Activated T-helper 1 cell treated with anti-CD3 and anti-CD28 coated beads, Interleukin-2, amount 50 U/mL, for 16 hours (primary cell): ENCODE measurements at places on chromosomes 1 and 21.

GRCh38 chr1:174007851-174008250 lies 14.3 kb downstream of the RC3H1 start:
- no peak for DNase-seq

DNA sequence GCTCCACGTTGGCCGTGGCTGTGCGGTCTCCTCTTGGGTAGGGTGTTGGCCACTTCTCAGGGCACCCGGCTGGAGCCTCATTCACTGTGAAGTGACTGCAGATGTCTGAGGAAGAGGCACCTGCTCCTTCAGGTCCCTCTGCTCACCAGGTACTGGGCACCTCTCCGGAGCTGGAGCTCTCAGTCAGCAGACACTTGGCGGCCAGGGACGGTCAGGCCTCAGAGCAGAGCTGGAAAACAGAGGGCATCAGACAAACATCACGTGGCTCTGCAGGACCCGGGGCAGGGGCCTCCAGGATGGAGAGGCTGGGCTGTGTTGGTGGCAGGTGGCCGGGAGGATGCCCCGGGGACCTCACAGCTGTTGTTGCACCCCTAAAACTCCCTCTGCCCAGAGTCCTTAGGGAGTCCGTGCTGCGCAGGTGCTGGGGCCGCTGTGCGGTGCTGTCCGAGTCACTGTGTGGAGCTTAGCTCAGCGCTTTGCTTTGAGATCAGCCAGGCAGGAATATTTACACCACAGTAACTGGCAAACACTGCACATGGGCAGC lies 59.7 kb downstream of the SLX9 start:
- no peak for DNase-seq

DNA sequence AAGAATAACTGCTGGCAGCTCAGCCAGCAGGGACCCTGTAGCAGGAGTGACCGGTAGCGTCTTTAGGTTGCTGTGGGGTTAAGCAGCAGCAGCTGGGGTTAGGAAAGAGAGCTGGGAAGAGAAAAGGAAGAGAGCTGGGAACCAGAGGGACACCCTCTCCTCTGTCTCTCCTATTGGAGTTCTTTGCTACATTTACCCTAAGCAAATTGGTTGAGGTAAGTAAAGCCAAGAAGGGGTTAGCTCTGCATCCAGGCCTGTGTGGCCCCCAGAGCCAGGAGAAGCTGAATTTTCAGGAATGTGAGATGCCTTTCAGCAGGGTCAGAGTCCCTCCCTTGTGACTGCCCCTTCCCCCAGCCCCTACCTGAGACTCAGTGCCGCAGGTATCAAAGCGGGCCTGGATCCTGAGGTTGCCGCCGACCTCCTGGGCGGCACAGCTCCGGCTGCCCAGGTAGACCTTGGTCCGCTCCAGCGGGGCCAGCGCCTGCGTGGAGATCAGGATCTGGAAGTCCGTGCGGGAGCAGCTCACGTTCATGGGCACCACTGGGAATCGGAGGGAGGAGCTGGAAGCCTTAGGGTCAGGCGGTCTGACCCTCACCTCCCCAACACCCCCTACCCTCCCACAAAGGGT lies 16.4 kb downstream of the CDCP2 start:
- DNase-seq = no peak

- DNase-seq = no peak
Observed at GRCh38 chr1:34750610-34751009, 4.2 kb upstream of the GJB5 start.

GRCh38 chr1:150389650-150390049 lies 25.7 kb downstream of the RPRD2 start:
- no peak for DNase-seq

GRCh38 chr1:3283849-3284248 lies 170.6 kb upstream of the ARHGEF16 start:
- no peak for DNase-seq

- DNase-seq = no peak
Observed at GRCh38 chr1:241846375-241846774, 1.6 kb upstream of the EXO1 start.

DNA sequence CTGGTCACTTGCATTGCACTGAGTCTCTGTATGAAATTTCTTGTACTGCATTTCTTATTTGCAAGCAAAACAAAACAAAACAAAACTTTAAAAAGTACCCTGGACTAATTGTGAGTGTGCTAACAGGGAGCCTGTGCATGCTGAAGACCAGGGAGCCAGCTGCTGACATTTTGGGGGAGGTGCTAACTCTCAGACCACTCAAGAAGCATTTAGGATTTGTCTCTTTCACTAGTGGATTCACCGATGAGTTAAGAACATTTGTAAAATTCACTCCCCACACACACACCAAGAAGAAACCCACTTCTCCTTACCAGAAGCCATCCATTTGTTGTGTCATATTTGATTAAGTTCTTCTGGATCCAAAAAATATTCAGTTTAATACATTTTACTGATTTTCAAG lies 95.7 kb upstream of the C1orf105 start:
- no peak for DNase-seq

DNA sequence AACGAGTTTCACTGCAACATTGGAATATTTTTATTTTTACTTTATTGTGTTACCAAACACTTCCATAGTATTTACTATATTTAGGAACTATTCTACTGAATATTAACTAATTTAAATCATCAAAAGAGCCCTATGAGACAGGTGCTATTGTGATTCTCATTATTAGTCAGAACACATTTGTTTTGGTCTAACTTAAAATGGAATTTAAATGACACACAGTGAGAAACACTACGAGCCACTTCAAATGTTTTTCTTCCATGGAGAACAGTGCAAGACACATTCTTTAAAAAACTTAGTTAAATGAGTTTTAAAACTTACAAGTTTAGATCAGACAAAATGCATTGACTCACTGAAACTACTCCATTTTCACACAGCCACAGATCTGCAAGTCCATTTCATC lies 6.6 kb upstream of the TRAF3IP3 start:
- DNase-seq = no peak

DNA sequence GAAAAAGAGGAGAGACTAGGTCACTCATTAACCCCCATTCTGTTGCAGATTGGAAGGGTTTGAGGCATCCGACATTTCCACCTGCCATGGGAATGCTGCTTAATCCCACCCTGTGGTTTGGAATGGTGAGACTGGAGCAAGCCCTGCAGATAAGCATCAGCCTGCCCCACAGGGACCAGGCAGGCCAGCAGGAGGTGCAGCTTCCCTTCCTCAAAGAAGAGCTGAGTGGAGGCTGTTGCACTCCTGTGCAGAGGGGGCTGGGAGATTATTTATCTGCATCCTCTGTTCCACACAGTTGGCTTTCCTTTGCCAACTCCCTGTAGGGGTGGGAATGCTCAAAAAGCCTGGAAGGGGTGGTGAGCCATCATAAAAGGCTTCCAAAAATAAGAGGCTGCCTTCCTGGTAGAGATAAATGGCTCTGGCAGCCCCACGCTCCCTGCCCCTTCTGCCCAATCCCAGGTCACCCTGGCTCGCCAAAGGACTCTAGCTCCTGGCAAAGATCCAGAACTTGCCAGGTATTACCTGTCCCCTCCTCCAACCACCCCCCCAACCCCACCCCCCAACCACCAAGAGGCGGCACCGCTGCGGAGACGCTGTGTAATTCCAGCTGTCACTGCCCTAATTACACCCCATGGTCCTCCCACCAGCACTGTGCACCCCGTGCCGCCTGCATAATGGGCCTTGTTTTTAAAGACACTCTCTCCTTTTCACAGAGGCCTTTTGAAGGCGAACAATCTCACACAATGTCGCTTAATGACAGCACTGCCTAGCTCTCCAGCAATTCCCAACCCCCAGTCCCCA lies 83.0 kb upstream of the ZC3H12A start:
- no peak for DNase-seq

GRCh38 chr1:225866061-225866837 lies 15.9 kb downstream of the TMEM63A start:
- peak; percentile 47 for DNase-seq

DNA sequence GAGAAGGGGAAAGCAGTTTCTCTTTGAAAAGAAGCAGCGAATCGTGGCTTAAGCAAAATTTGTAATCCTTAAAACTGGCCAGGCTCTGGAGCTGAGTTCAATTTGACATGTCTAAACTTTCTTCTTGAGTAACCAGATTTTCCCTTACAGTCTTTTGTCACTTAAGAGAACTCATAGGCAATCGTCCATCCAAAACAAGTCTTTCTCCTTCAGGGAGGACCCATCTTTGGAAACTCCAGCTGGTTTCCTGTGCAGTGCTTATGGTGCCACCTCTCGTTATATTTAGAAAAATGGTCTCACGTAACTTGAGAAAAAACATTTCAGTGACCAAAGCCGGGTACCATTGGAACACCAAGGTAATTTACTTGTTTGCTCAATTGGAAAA lies 1.8 kb upstream of the PTTG1IP start:
- no peak for DNase-seq

DNA sequence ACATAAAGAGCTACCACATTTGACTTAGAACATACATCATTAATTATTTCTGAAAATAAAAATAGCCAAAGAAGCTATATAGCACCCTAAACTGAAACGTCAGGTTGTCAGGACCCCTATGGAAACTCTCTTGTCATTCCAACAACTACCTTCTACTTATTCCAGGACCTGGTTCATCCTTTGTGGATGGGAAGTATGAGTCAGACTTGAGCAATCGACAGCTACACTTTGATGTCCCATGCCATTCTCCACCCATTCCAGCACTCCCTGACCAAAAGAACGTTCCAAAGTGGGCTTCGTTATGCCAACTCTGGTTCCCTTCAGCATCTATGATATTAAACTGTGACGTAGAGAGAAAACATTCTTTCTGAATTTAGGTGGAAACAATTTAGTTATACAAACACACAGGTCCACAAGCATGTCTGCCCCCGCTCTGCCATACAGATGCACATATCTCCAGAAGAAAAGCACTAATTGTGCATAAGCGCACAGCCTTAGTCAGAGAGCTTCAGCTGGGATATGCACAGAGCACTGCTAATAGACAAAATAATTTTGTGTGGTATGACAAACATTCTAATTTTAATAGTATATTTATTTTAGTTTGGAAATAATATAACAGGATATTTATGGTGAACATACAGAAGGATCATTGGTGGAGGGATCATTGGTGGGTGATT lies 723.1 kb upstream of the B3GALT2 start:
- no peak for DNase-seq

- no peak for DNase-seq
Observed at GRCh38 chr1:168636642-168637111, 60.3 kb downstream of the XCL1 start.

DNA sequence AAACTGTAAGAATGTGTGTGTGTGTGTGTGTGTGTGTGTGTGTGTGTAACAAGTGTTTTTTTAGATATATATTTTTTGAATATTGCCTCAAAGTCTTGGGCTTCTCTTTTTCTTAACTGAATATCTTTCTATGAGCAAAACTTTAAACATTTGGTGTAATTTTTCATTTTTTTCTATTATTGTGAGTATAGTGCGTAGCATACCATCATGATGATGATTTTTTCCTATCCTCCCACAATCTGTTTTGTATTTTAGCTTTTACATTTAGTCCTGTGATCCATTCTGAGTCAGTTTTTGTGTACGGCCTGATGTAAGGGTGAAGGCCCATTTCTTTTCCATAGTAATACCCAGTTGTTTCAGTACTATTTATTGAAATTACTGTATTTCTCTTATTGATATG lies 680.6 kb downstream of the TTLL7 start:
- no peak for DNase-seq
